Calu3 (cell line): ENCODE measurements at places on chromosomes 13 and 19. TPM values are rescaled to one million over a fixed set of nuclear protein-coding genes. Genes with fewer than 3 reads are reported as not detected.

DNA sequence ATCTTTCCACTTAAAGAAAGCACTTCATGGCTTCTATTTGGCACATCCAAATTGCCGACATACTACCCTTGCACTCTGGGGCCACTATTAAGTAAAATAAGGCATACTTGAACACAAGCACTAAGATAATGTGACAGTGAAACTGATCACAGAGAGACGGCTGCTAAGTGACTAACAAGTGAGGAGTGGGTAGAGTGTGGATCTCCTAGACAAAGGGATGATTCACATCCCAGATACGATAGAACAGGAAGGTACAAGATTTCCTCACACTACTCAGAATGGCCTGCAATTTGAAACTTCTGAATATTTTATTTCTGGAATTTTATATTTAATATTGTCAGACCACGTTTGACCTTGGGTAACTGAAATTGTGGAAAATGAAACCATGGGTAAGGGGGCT, 1721.8 kb upstream of the SPRY2 start:
- no peaks in the 10 kb centered on the region for H3K27me3 ChIP-seq
- H3K4me1 ChIP-seq = no peaks in the 10 kb centered on the region
- DNase-seq = no peak

TLE6 gene
- total RNA-seq = 2.1 and 3.4 TPM in 2 replicates

GSX1 gene
- not detected in 2 replicates for total RNA-seq

- H3K27me3 ChIP-seq = peaks cover 8% of the 10 kb centered on the region
Measured at GRCh38 chr19:8069096-8069973, 16.8 kb downstream of the CCL25 start.

CKM gene
- not detected in 2 replicates for total RNA-seq

ZNF77 gene
- total RNA-seq = 3.6 and 5.0 TPM in 2 replicates
